ENCODE measurements at places on chromosomes 12 and 14. TPM values are rescaled to one million over a fixed set of nuclear protein-coding genes. Genes with fewer than 3 reads are reported as not detected.

PTPRQ gene
- 0.35 TPM for total RNA-seq

MGP gene
- total RNA-seq: 74.1 TPM

CATSPERB gene
- total RNA-seq: not detected

SERPINA3 gene
- total RNA-seq: 1.2 TPM

ZC2HC1C gene
- 1.0 TPM for total RNA-seq

STYK1 gene
- total RNA-seq: not detected

P2RX2 gene
- not detected for total RNA-seq

SLC2A14 gene
- 1.9 TPM for total RNA-seq

CD27 gene
- total RNA-seq: not detected

TEX52 gene
- total RNA-seq: not detected

GRCh38 chr14:73816393-73816816 is 35.2 kb upstream of the PTGR2 start:
- no peak overlapping the region for H3K4me3 ChIP-seq
- no peak overlapping the region for H3K27ac ChIP-seq
- DNase-seq: no peak
- H3K36me3 ChIP-seq: no peaks in the 10 kb centered on the region

DNA sequence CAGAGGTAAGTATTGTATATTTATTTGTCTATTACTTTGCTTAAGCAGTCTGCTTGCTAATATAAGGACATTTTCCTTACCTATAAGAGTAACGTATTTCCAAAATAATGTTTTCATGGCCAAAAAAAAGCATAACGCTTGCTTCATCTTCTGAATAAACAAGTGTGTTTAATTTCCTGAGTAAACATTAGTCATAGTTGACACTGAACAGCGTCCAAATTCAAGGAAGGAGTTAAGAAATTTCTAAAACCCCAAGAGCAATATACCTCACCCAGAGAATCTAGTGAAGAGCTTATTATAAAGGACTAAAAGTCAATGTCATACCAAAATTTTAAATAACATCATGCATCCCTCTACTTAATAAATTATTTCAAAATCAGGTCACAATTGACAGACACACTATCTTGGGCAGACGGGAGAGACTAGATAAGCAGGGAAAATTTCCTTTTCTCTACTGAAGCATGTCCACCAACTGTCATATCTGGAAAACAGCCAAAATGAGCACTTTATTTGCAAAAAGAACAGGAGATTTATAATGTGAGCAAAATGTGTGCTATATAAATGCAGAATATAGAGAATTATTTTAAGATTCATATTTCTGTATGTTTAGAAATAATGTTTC is 25.1 kb downstream of the ANKS1B start:
- peaks cover 4% of the 10 kb centered on the region for H3K27me3 ChIP-seq
- no peaks in the 10 kb centered on the region for H3K4me1 ChIP-seq
- H3K4me3 ChIP-seq: no peak overlapping the region
- no peak overlapping the region for H3K27ac ChIP-seq
- no peaks in the 10 kb centered on the region for H3K36me3 ChIP-seq

DNA sequence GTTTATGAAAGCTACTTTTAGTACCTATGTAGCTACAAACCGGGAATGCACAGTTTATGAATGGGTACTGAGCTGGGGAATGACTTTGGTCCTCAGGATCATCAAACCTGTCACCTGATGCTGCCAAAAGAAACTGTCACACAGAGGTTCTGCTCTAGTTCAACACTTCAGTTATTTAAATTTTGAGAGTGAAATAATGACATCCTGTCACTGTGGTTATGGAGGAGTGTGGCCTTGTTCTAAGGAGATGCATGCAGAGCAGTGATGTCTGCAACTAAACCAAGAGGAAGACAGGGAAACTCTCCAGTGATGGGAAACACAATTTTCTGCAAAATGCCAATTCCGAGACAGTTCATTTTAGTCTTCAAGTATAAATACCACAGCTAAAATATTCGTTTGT is 4.8 kb upstream of the AEBP2 start:
- no peaks in the 10 kb centered on the region for H3K36me3 ChIP-seq
- H3K4me3 ChIP-seq: no peak overlapping the region
- H3K27ac ChIP-seq: no peak overlapping the region

GRCh38 chr12:121628037-121628436 is 1.7 kb downstream of the ORAI1 start:
- peaks cover 35% of the 10 kb centered on the region for H3K4me1 ChIP-seq
- no peaks in the 10 kb centered on the region for H3K36me3 ChIP-seq
- no peaks in the 10 kb centered on the region for H3K27me3 ChIP-seq
- peak overlapping the region; percentile 79 for H3K27ac ChIP-seq

DNA sequence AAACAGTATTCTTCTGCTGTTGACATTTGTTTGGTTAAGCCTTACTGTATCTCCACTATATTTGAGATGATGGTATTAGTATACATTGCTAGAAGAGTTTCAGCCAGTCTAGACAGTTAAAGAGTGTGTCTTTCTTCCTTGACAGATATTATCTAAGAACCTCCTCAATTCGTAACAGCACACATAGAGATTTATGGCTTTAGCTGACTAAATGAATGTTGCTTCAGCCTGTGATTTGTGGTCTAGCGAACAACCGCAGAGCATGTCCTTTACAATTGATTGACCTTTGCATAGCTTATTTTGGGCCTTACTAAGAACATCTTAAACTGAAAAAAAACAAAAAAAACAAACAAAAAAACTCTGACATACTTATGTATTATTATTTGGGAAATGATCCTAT is 122.2 kb downstream of the DAAM1 start:
- peaks cover 3% of the 10 kb centered on the region for H3K36me3 ChIP-seq
- H3K27me3 ChIP-seq: no peaks in the 10 kb centered on the region
- peaks cover 38% of the 10 kb centered on the region for H3K4me1 ChIP-seq
- no peak for DNase-seq

DNA sequence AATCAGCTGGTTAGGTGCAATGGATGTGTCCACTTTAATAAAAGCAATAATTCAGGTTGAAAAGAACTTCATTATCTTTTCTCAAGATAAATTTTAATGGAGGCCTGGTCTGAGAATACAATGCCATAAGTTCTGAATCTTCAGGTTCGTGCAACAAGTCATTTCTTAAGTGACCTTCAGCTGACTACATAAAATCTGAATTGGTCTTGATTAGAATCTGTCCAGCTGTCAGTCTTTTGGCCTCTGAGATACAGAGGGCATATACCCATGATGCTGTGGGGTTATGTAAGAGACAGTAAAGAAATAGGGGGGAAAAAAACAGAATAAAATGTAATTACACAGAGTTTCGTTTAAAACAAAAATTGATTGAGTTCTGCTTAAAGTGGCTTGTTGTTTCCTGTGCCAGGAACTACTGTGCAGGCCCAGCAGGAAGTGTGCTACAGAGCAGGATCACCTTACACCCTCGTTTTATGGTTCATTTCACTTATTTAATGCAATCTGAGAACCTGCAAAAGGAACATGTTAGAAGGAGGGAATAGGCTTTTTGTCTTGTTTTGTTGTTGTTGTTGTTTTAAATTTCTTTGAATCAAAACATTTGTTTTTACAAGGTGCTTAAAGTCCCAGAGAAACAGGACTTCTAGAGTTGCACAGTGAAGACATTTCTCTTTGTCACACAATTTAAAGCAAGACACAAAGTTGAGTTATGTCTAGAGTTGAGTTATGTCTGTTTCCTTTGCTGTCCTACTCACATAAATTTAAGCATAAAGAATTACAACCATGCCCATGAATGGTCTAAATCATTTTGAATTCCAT is 64.2 kb downstream of the LGR5 start:
- DNase-seq: no peak
- H3K27me3 ChIP-seq: no peaks in the 10 kb centered on the region
- peaks cover 30% of the 10 kb centered on the region for H3K4me1 ChIP-seq

DNA sequence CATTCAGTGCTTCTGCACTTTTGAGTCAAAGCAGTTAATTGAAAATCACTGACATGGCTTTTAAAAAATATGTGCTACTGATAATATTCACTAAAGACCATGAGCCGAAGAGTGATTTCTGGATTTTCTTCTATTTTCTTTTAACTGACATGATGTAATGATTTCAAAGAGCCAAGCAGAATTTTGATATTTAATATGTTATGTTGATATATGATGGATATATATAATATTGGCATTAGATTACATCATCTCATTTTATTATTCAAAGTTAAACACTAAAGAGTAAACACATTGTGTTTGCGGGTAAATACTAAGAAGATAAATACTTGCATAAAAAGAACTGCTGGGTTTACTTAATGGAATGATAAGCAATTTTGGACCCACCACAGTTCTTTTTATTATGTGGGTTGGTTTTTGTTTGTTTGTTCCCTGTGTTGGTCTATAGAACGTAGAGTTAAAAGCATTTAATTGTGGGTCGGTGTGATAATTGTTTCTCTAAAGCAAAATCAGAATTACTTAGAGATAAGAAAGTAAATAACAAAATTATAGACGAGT is 692 bp downstream of the SPIC start:
- no peak overlapping the region for H3K27ac ChIP-seq
- peaks cover 6% of the 10 kb centered on the region for H3K27me3 ChIP-seq
- H3K36me3 ChIP-seq: no peaks in the 10 kb centered on the region
- no peak overlapping the region for H3K4me3 ChIP-seq
- no peak for DNase-seq
- H3K4me1 ChIP-seq: no peaks in the 10 kb centered on the region

GRCh38 chr14:34475163-34475562 is 13.1 kb upstream of the SPTSSA start:
- no peaks in the 10 kb centered on the region for H3K36me3 ChIP-seq
- no peaks in the 10 kb centered on the region for H3K4me1 ChIP-seq
- H3K4me3 ChIP-seq: no peak overlapping the region

DNA sequence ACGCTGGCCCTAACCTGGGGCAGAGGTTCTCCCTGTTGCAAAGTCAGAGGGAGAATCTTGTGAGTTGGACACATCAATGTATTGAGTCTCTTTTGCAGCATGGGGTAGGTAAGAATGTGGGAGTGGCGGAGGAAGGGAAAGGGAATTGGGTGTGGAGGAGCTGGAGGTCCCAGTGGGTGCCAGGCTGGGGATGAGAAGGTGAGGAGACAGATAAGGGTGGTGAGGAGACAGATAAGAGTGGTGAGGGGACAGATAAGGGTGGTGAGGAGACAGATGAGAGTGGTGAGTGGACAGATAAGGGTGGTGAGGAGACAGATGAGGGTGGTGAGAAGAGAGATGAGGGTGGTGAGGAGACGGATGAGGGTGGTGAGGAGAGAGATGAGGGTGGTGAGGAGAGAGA is 72.9 kb upstream of the SFSWAP start:
- H3K27me3 ChIP-seq: peaks cover 4% of the 10 kb centered on the region
- H3K4me3 ChIP-seq: no peak overlapping the region
- H3K4me1 ChIP-seq: no peaks in the 10 kb centered on the region
- H3K27ac ChIP-seq: no peak overlapping the region

GRCh38 chr14:96205978-96206360 is 1.3 kb downstream of the BDKRB2 start:
- H3K36me3 ChIP-seq: no peaks in the 10 kb centered on the region
- H3K27me3 ChIP-seq: peaks cover 22% of the 10 kb centered on the region
- DNase-seq: no peak

GRCh38 chr12:117063162-117063911 is 35.9 kb downstream of the TESC start:
- H3K27ac ChIP-seq: no peak overlapping the region
- H3K27me3 ChIP-seq: peaks cover 41% of the 10 kb centered on the region
- no peak overlapping the region for H3K4me3 ChIP-seq
- no peaks in the 10 kb centered on the region for H3K36me3 ChIP-seq

DNA sequence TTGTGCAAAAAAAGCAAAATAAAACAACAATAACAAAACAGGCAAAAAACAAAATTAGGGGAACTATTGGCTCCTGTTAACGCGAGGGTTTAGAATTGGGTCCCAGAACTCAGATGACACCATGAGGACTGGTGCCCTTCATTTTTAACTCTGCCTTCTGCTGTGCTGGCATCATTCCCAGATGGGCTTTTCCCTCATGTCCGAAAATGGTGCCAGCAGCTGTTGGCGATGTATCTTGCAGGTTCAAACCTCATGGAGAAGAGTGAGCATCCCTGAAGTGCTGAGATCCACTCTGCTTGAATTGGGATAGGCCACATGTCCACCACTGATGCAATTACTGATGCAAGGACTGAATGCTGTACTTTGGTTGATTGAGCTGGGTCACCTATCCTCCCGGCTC is 61.1 kb downstream of the MYRFL start:
- no peak overlapping the region for H3K27ac ChIP-seq
- H3K4me3 ChIP-seq: no peak overlapping the region
- H3K4me1 ChIP-seq: peaks cover 14% of the 10 kb centered on the region
- no peaks in the 10 kb centered on the region for H3K36me3 ChIP-seq

DNA sequence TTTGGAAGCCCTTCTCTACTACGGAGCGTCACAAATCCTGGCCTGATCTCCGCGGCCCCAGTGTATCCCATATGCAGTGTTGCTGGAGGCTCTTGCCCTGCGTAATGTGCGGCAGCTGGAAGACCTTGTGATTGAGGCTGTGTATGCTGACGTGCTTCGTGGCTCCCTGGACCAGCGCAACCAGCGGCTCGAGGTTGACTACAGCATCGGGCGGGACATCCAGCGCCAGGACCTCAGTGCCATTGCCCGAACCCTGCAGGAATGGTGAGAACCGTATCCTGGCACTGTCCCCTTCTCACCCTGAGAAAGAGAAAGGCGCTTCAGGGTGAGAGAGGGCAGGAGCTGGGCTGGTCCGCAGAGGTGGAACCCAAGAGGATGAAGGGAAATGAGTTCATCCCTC is 5.3 kb downstream of the COPS7A start:
- no peak overlapping the region for H3K4me3 ChIP-seq
- H3K4me1 ChIP-seq: peaks cover 17% of the 10 kb centered on the region
- no peak for DNase-seq
- no peaks in the 10 kb centered on the region for H3K27me3 ChIP-seq
- peaks cover 29% of the 10 kb centered on the region for H3K36me3 ChIP-seq

DNA sequence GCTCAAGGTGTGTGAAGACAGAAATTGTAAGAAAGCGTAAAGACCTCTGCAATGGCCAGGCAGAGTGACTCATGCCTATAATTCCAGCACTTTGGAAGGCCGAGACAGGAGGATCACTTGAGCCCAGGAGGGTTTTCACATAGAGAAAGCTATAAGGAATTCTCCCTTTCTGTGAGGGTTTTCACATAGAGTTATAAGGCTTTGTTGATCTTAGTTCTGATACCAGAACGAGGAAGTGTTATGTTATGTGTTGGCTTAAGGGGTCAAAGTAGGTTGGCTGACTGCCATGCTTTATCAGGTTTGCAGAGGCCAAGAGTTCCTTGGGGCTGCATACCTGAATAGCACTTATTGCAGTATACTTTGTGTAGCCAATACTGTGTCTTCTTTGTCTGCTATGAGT is 139.1 kb downstream of the ERC1 start:
- H3K27ac ChIP-seq: no peak overlapping the region
- peaks cover 14% of the 10 kb centered on the region for H3K36me3 ChIP-seq
- H3K4me3 ChIP-seq: no peak overlapping the region
- H3K27me3 ChIP-seq: no peaks in the 10 kb centered on the region

- H3K27ac ChIP-seq: no peak overlapping the region
- peaks cover 6% of the 10 kb centered on the region for H3K4me1 ChIP-seq
These were observed 69.9 kb downstream of the RAD51B start for GRCh38 chr14:67889455-67889854.

GRCh38 chr14:72716476-72716875 is 177.4 kb downstream of the DPF3 start:
- no peak for DNase-seq
- H3K36me3 ChIP-seq: no peaks in the 10 kb centered on the region
- H3K4me3 ChIP-seq: no peak overlapping the region
- no peaks in the 10 kb centered on the region for H3K27me3 ChIP-seq
- no peak overlapping the region for H3K27ac ChIP-seq

- peak overlapping the region; percentile 97 for H3K4me3 ChIP-seq
- no peaks in the 10 kb centered on the region for H3K36me3 ChIP-seq
- H3K4me1 ChIP-seq: peaks cover 17% of the 10 kb centered on the region
- H3K27ac ChIP-seq: peak overlapping the region; percentile 100
These were observed 898 bp downstream of the SDSL start for GRCh38 chr12:113422886-113423669.

Data from osteocyte (in vitro differentiated cells).